AG20443 (cell line): ENCODE measurements at places on chromosomes 16 and 17.
A peak's percentile ranks its signal among the peaks of the same experiment; 100 is the strongest.

DNA sequence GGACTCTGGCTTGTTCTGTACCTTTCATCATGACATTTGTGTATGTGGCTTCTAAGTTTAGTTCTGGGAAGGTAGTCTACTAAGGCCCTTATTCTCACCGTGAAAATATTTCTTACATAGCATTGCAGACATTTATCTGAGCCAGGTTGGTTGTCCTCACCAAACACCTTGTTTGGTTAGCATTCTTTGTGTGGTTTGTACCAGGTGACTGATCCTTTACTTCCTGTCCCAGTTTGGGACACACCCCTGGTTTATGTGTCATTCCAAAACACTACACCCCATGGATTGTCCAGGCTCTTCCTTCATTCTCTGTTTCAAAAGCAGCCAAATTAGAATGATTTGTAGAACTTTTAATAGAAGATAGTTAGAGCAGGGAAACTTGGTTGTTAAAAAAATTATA is 23.2 kb upstream of the DUSP14 start:
- no peak for DNase-seq

- DNase-seq, result no peak
Measured at GRCh38 chr16:25023556-25023955, 8.4 kb upstream of the ARHGAP17 start.

GRCh38 chr17:12918142-12918541 is 99.7 kb downstream of the ELAC2 start:
- DNase-seq, result peak; percentile 33

DNA sequence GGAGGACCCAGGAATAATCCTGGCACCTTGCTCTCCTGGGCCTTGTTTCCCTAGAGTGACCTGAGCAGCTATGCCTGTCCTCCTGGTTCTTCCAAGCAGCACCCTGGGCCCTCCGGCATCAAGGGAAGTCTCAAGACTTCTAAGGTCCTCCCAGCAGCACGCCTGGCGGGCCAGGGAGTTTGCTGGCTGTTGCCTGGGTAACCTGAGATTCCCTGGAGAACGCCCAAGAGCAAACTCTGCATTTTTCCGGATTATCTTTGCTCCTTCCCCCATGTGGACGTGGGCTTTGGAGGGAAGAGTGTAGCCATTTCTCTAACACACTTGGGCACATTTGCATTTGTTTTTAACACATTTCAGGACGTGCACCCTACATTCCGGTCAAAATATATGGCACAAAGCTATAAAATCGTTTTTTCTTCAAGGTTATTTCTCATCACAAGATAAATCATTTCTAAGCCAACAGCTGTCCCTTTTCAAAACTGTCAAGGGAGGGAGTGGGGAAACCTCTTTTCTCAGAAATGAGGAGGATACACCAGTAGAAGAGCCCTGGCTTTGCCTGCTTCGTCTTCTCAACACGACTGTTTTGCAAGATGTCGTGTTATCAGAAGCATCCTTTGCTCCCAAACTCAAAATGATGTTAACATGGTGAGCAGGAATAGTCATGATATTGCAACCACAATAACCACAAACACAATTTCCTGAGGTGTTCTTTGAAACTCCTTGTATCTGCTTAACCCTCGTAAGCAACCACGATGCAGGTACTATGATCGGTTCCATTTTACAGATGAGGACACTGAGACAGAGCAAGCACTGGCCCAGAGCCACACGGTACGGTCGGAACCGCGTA is 116.5 kb downstream of the ADCY9 start:
- DNase-seq, result peak; percentile 75

DNA sequence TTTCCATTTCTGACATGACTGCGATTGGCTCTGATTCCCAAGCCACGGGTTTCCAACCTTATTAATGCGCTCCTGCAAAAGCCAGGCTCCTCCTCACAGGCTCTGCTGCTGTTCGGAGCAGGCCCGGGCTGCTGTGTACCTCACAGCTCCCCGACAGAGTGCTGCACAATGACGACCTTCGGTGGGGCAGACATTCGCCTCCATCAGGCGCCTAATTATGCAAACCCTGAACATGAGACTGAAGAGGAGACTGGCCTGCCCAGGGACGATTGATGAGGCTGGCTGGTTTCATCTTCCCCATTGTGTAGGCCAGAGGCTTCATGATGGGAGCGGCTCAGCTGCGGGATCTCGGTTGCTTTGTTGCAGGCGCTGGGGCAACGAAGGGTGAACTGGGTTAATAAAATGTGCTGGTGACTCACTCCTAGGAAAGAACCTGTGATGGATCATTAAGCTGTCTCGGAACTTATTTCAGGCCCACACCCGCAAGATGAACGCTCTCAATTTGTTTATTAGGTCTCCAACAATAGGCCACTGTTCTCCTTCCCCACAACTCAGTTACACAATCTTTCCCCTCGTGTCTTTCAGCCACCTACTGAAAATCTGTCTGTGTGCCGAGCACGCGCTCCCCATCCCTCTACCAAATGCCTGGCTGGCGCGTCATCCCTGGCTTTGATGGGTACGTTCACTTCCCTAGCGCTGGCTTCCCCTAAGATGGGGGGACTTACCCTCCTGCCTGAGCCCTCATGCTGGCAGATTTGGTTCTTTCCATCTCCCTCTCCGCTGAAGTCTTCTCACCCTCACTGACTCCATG is 27.2 kb upstream of the TOB1 start:
- no peak for DNase-seq

- DNase-seq, result peak; percentile 38
Measured at GRCh38 chr17:3917391-3917931, 1.2 kb upstream of the P2RX1 start.
